ENCODE measurements at places on chromosomes 6 and 20.

DNA sequence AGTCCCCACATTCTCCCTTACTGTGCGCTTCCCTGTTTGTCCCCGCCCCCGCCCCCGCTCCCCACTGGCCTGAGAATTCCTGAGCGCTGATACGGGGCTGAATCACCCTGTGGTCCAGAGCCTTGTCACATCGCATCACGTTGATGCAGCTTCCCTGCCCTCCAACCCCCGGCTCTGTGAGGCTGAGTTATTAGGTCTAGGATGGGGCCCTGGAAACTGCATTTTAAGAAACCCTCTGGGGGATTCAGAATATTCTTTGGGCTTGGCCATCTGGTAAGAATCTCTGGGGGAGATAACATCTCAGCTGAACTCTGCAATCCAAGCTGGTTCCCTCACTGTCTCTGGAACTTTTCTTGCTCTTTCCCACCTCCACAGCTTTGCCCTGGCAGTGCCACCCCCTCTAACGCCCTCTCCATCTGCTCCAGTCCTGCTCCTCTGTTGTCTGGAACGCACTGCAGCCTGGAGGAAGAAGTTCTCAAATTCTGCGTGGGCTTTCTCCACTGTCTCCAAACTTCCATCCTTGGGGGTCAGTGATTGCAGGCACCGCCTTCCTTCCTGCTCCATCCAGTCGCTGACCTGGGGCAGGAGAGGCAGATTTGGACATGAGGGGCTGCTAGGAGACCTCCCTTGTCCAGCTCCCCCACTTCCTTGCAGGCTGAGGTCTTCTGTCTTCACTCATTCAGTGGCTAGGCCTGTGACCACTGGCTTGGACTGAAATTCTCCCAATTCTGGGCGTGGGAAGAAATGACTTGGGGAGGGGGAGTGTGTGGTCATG, 42.6 kb downstream of the KIAA1755 start:
- DNase-seq: peak; percentile 98

- no peak for DNase-seq
These were observed 592.8 kb upstream of the JAG1 start for GRCh38 chr20:11266571-11266970.

DNA sequence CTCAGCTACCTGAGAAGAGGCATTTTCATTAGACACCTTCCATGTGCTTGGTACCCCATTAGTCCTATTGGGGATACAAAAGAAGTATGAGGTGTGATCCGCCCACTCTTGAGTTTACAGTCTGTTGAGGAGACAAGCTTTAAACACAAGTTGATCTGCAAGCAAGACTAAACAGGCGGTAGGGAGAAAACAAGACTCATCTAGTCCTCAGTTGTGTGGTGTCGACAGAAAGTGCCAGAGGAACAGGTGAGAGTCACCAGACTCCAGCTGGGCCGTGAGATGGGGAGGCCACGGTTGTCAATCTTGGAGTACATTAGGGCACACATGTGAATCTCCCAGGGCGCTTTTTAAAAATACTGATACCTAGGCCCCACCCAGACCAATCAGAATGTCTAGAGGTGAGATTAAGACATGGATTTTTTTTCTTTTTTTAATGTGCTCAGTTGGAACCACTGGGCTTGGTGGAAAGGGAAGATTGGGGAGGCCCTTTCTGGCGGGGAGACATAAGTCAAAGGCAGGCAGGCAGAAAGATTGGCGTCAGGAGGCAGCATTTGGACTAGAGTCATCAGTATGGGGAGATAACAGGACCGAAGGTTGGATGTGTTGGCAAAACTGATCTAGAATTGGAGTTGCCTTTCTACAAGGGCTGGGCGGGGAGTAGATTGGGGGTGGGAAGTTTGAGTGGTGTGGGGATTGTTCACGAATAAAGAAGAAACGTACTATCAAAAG, 10.4 kb downstream of the E2F3 start:
- no peak for DNase-seq

GRCh38 chr6:12957321-12958051, 240.9 kb downstream of the PHACTR1 start:
- DNase-seq: peak; percentile 59

GRCh38 chr20:20395087-20395486, 27.2 kb downstream of the INSM1 start:
- DNase-seq: no peak

GRCh38 chr20:62980970-62981369, 25.8 kb downstream of the BHLHE23 start:
- no peak for DNase-seq

DNA sequence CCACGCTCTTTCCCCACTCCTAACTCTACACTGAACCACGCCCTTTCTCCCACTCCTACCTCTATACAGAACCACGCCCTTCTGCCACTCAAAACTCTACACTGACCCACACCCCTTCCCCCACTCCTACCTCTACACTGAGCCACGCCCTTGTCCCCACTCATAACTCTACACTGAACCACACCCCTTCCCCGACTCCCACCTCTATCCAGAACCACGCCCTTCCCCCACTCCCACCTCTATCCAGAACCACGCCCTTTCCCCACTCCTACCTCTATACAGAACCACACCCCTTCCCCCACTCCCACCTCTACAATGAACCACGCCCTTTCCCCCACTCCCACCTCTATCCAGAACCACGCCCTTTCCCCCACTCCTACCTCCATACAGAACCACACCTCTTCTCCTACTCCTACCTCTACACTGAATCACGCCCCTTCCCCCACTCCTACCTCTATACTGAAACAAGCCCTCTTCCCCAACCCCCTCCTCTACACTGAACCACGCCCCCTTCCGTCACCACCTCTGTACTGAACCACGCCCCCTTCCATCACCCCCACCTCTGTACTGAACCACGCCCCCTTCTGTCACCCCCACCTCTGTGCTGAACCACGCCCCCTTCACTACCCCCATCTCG, 10.1 kb downstream of the PXMP4 start:
- DNase-seq: no peak

DNA sequence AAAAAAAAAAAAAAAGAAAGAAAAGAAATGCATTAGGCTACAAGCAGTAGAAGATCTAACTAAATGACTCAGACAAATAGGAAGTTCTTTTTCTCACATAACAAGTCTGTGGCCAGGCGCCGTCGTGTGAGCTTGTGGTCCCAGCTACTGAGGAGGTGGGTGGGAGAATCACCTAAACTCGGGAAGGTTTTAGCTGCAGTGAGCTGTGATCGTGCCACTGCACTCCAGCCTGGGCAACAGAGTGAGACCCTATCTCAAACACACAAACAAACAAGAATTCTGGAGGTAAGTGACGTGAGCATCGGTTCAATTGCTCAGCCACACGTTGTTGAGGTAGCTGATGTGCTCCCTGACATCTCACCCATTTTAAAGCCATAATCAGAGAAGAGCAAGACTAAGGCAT, 37.9 kb upstream of the SLC23A2 start:
- no peak for DNase-seq

GRCh38 chr20:1263853-1264252, 2.2 kb upstream of the SNPH start:
- DNase-seq: peak; percentile 22

- DNase-seq: no peak
These were observed 16.1 kb upstream of the SCGN start for GRCh38 chr6:25635886-25636317.

DNA sequence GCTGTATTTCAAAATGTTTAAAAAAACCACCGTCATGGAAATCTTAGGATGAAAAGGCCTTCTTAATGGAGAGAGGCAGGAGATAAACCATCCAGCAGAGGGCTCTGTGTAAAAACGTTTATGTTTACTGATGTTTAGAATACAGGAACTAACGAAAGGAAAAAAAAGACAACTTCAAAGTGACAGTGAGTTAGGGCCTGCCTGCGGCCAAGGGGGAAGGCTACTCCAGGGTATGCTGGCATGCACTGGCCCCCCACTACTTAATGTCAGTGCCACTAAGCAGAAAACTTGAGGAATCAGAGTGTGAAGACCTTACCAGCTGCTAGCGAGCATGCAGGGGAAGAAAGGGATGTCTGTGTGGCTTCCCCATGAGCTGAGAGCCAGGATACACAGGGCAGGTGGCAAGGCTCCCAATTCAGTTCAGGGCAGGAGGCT, 47.7 kb downstream of the AKAP7 start:
- DNase-seq: peak; percentile 23

DNA sequence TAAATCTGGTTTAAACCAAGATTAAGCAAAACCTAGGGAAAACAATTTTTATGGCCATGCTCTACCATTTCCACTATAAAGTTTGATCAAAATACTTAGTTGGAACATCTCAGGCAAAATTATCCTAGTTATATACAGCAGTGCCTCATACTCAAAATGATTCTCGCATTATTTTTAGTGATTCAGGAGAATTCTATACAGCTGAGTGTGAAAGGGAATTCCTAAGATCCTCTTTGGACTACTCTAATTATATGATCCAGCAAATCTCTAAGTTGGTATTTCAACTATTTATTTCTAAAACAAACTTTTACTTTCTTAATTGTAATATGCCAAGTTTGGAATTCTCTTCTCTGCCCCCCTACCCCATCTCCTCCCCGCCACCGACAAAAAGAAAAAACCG, 8.6 kb downstream of the DTNBP1 start:
- peak; percentile 42 for DNase-seq

DNA sequence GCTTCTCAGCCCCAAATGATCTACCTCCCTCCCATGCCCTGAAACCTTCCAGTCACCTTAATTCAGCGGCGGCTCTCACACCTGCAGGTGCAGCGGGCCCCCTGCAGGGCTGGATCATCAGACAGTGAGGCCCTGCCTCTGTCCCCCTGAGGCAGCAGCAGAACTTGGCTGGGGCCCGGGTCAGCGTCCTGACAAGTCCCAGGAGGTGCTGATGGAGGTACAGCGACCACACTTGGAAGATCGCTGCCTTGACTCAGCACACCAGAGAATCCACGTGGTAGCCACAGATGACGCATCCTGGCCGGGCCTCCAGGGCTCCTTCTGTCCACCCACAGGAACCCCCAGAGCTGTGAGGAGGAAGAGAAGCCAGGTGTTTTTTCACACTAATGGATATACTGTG, 116.4 kb upstream of the THBS2 start:
- no peak for DNase-seq

DNA sequence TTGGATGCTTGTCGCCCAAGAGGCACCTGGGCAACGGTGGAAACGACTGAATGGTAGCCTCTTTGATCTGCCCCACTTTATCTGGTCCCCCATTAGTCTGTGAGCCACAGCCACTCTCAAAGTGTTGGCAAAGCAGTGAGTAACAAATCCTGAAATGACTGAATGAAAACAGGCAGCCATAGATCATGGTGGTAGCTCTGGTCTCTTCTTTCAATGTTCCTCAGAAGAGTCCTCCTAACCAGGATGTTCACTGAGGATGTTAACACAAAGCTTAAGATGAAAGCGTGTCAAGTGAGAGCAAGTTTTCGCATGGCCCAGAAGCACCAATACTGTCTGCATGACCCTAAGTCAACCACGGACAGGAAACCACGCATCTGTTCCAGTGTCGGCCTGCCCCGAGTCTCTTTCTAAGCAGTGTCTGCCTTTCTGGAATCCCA, 107.3 kb downstream of the IRF4 start:
- no peak for DNase-seq

DNA sequence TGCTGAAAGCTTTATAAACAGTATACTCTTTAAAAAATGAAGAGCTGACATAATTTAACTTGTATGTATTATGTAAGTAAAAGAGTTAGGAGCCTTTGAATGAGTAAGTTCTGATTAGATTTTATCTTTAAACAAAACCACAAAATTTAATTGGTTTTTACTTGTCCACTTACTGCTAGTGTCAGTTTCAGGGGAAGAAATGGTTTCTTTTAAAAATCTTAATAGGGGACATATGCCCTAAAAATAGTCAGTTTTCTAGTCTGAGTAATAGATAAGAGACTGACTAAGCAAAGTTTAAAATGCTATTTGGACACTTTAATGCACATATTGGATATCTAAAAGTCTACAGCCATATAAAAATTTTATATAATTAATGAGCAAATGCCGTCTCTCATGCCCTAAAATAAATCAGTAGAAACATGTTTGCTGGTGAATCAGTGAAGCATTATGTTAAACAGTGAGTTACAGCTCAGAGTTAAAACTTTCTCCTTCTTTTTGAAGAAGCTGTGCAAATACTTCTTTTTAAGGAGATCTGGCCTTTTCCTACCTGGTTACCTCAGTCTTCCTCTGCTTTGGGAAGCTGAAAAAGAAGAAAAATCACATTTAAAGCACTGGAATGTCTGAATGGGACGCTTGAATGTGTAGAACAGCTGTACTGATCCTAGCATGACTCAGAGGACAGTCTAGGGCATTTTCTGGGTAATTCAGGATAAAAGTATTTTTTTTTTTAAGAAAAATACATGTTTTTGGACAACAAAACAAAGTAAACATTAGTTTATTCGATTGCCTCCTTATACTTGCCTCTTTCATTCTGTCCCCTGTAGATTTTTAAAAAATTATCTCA, 55.3 kb downstream of the CDH26 start:
- DNase-seq: no peak

DNA sequence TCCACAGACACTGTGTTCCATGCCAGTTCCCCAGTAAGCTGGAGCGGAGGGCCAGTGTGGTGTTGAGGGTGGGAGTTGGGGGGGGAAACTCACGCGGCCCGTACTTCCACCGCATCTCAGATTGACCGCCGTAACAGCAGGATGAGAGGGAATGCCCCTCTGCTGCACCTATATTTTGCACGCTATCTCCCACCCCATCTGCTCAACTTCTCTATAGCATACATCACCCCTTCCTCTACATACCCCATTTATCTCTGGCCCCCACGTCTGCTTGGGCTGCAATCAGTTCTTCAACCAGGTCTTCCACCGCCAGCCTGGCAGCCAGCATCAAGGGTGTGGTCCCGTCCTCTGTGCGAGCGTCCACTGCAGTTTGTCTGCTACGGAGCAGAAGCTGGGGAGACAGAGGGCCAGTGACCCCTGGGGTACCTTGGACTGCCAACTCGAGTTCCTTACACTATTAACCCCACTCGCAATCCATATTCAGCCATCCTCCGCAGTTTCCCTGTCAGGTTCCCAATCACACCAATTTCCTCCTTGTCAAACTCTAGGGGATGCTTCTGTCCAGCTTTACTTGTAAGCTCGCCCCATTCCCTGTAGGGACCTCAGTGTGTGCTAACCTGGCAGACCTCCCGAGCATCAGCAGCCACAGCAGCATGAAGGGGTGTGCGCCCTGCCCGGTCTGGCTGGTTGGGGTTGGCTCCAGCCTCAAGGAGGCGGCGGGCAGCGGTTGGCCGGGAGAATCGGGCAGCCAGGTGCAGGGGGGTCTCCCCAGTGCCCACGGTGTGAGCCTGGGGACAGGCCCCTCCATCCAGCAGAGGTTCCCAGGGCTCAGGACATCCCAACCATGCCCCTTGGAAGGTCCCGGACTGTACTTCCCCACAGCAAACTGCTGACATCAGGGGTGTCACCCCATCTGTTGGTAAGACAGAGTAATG, 4.5 kb upstream of the GPSM3 start:
- DNase-seq: no peak

- DNase-seq: no peak
These were observed 8.7 kb upstream of the IFNGR1 start for GRCh38 chr6:137227871-137228302.

DNA sequence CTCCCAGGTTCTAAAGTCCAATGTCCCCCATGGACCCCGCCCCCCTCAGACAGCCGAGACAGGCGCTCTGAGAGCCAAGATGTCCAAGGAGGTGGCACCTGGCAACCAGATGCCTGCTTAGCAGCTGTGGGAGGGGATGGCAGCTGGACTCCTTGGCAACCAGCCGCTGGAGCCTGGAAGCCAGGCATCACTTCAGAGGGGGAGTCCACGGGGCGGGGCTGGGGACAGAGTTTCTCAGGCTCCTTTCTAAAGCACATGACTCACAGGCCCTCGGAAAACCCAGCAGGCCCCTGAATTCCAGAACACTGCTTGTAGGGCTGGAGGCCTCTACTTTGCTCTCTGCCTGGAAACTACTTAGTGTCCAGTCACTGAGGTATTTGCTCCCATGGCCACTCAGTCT, 51.5 kb downstream of the PREX1 start:
- peak; percentile 91 for DNase-seq

- no peak for DNase-seq
These were observed 39.3 kb downstream of the EIF2S2 start for GRCh38 chr20:34072778-34073177.
